ENCODE measurements at places on chromosomes 6 and 20.

GRCh38 chr6:13417431-13417830 is 70.0 kb downstream of the GFOD1 start:
- DNase-seq: no peak

DNA sequence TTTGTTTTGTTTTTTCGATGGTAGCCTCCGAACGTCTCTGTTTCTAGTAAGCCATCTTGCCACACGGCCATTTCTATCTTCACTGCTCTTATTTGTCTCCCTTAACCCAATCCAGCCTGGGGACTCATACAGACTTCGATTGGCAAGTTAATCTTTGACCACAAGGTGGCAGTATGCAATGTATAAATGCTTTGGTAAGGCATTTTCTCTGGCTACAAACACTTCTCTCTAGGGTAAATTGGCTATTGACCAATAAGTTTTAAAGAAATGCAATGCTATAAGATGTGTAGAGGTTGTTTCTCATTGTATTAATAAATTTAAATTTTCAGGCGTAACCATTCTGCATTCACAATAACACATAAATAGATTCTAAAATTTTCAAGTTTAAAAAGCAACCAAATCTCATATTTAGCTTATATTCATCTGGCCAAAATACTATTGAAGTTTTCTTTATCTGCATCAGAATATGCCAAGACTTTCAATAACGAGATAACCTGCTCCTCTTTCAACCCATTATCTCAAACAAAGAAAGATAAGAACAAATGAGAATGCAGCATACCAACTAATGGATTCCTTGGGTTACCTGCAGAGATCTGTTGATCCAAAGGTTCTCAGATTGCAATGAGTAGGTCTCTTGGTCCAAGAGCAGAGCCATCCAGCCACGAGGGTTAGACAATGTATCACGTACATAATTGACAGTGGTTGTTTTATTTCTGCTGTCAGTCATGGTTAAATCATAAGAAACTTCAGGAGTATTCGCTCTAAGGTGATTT is 231.9 kb downstream of the PKHD1 start:
- DNase-seq: peak; percentile 30

DNA sequence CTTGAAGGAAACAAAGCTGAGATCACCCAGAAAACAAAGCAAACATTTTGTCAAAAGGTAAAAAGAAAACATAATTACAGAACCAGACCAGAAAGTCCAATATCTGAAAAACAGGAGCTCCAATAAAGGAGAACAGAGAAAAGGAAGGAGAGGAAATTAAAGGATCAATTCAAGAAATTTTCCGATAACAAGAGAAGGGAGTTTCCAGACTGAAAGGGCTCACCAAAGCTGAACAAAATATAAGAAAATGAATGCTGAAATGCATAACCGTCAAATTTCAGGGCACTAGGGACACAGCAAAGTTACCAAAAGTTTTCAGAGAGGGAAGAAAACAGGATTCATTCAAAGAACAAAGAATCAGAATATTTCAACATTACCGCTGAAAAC is 23.9 kb downstream of the ILRUN start:
- no peak for DNase-seq

DNA sequence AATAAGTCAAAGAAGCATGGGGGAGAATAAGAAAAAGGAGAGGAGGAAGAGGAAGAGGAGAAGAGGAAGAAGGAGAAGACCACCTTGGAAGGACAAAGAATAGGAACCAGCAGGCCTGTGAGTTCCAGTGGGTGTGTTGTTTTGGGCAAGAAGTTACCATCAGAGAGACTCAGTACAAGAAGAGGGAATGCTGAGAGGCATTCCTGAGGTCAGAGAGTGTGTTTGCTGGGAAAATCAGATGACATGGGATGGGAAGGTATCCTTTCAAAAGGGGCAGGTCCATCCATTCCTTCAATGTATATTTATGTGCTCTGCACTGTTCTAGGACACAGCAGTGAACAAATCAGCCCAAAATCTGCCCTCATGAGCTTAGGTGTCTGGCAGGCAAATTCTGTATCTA is 40.5 kb upstream of the PRIM2 start:
- peak; percentile 44 for DNase-seq

DNA sequence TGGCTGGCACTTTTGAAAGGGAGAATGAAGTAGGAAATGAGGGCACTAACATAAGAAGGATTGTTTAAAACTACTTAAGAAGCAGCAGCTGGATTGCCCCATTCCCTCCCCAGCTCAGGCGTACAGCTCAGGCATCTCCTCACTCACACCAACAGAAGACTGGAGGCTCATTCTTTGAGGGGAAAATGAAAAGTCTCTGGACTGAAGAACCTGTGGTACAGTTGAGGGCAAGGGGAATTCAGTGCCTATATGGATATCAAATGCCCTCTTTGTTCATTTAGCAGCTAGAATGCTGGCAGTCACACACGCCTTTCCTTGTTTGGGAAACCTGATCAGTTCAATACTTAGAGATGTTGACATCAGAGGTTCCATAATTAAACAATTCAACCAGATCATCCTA is 502.1 kb upstream of the SOX4 start:
- no peak for DNase-seq

- no peak for DNase-seq
These were observed 210.0 kb upstream of the MAN1A1 start for GRCh38 chr6:119559586-119559985.

DNA sequence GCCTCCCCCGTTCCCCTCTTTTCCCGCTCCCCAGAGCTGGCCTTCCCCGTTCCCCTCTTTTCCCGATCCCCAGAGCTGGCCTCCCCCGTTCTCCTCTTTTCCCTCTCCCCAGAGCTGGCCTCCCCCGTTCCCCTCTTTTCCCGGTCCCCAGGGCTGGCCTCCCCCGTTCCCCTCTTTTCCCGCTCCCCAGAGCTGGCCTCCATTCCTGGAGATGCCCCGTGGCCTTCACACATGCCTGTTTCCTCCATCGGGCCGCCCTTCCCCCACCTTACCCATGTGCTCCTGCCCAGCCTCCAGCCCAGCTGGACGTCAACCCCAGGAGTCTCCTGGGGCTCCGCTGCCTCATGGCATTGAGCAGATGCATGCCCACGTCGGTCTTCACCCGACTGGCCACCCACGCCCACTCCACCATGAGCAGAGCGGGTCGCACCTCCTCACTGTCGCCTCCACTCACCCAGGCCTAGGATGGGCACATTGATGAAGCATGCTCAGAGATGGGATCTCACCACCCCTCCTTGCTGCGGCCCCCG is 8.3 kb downstream of the SS18L1 start:
- no peak for DNase-seq

DNA sequence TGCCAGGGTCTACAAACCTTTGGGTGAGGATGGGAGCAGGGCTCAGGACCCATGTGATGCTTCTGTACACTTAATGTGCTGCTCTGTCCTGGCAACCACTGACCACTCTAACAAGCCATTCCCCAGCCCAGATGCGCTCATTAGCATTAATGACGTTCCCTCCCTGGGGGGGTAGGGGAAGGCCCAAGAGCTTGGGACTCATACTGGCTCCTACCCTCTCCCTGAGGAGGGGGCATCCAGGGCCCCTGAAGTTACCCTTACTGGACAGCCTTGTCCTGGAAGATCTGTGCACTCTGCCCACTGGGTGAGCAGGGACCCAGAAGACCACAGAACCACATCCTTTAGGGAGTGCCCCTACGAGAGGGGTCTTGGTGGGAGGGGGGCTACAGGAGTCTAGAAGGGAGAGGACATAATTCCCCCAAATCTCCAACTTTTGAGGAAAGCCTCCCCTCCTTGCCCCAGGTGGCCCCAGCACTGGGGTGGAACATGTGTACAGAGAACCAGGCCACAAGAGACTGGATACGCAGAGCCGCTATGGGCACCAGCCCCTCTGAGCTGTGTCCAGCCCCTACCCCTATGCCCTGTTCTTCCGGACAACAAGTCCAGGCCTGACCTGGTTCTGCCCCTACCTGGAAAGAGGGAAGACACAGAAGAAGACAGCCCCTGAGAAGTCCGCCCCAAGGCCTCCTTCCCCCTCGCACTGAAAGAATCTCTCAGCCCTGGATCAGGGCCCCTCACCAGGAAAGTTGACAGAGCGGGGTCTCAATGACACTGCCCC is 1.4 kb downstream of the TEAD3 start:
- no peak for DNase-seq

- DNase-seq: no peak
These were observed 24.1 kb downstream of the TTK start for GRCh38 chr6:80028589-80028988.

DNA sequence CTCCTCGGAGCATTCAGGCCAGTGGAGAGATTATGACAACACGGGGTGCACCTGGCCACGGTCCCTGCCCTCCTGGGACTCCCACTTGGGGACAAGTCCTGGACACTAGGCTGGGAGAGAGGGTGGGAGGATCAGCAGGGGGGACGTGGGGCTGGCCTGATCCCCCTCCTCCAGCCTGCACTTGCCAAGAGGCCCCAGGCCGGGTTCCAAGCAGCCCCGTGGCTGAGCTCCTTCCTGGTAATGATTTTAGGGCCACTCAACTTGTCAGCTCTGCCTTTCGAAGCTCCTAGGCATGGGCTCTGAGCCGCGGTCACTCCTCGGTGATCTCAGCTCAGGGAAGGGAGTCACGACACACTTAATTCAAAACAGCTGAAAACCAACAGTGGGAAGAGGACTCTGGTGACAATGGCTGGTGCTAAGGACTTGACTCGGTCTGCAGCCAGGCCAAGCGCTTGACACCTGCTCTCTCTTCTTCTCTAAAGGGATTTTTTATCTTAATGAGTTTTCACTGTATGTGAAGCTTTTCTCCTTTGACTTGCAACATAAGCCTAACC is 161.7 kb downstream of the BMP7 start:
- DNase-seq: no peak

DNA sequence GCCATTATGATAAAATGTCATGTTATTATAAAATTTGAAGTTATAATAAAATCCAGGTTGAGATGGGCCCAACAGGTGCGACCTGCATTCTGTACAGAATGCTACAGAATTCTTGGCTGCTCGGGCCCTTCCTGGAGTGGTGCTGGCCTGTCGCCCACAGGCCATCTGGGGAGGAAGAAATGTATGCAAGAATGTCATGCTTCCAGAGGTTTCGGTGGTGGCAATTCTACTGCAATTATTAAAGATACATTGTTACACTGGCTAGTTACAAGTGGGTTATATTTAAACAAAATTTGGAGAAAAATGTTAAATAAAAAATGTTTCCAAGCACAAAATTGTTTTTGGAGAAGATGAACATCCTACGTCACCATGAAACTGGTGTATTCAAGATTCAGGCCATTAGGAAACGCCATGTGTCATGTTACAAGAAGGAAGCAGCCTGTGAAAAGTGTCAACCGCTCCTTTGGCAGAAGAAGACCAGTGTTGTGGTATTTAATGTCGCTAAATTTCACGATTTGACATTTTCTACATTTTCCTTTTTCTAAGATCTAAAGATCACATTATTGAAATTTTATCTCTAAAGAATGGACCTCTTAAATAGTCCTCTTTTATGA is 7.1 kb downstream of the RAMACL start:
- no peak for DNase-seq
